Esophagus squamous epithelium (tissue), 5 donors: ENCODE measurements at places on chromosomes 11 and 22.

- H3K4me1 ChIP-seq, result peaks cover 22% of the 10 kb centered on the region
- no peaks in the 10 kb centered on the region for H3K27me3 ChIP-seq
- H3K36me3 ChIP-seq, result no peaks in the 10 kb centered on the region
- peak overlapping the region; percentile 4 for H3K27ac ChIP-seq
- no peak overlapping the region for H3K4me3 ChIP-seq
These were observed 23.4 kb downstream of the ARFGAP2 start for GRCh38 chr11:47152953-47153950.

DNA sequence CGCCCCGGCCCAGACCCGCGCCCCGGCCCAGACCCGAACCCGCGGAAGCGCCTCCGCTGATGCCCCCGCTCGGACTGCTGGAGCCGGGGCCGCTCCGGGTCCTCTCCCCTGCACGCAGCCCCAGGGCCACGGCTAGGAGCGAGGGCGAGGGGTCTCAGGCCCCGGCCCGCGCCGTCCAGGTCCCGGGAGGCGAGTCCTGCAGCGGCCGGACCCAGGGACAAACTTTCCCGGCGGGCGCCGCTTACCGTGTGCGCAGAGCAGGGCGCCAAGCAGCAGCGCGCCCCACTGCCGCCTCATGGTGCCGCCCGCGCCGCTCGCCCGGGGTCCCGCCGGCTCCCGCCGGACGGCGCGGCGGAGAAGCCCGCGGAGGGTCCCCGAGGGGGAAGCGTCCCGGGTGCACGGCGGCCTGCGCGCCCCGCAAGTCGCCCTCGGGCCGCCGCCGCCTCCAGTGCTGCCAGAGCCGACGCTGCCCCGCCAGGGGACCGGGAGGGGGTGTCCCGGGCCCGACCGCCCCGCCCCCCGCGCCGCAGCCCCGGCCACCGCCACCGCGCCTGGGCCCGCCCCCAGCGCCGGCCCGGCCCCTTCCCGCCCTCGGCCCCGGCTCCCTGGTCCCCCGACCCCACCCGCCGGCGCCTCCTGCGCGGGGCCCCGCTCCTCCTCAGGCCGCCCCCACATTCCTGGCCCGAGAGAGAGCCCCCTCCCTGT is at the start of gene LRP4:
Gene LRP4 (minus strand): TSS at position 468 of the 705 bp plus-strand sequence. CDS start 171 bp downstream, at position 297.
- H3K27ac ChIP-seq, result peak within 1 kb of the TSS; percentile 57
- H3K4me1 ChIP-seq, result peaks cover 35% of the 10 kb centered on the region
- no peaks in the 10 kb centered on the region for H3K36me3 ChIP-seq
- H3K4me3 ChIP-seq, result peak within 1 kb of the TSS; percentile 85

DNA sequence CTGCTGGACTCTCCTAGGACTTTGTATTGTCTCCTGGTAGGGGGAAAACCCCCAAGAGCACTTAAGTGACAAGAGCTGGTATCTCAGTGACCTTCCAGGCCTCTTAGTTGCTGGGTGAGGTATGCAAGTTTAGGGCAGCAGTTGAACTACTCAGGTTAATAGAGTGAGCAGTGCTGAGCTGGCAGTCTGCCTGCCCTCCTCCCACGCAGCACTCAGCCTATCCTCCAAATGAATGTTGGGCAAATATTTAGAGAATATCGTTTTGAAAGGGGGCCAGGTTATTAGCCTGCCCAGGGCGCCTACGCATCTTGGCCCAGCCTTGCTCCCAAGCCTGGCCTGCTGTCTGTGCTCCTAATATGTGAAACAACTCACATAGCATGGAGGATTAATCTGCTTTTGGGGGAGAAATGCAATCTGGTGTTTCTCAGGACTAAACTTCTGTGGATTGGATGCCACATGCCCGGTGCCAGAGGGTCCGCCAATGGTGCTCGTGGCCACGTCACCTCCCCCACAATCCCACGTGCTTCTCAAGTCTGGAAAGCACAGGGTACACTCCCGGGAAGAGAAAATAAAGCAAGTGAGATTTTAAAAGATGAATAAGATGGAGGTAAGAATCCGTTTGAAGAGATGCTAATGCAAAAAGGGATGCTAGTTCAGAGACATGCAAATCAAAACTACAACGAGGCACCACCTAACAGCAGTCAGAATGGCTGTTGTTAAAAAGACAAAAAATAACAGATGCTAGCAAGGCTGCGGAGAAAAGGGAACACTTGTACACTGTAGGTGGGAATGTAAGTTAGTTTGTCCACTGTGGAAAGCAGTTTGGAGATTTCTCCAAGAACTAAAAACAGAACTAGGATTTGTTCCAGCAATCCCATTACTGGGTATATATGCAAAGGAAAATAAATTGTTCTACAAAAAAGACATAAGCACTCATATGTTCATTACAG is 67.7 kb downstream of the SPON1 start:
- DNase-seq, result no peak
- peak overlapping the region; percentile 68 for H3K27ac ChIP-seq
- H3K4me1 ChIP-seq, result peaks cover 6% of the 10 kb centered on the region
- H3K36me3 ChIP-seq, result no peaks in the 10 kb centered on the region
- no peak overlapping the region for H3K4me3 ChIP-seq
- no peaks in the 10 kb centered on the region for H3K27me3 ChIP-seq

GRCh38 chr22:38881464-38881871 is 9.5 kb upstream of the CBX6 start:
- H3K4me3 ChIP-seq, result peak overlapping the region; percentile 19
- no peaks in the 10 kb centered on the region for H3K27me3 ChIP-seq
- H3K4me1 ChIP-seq, result peaks cover 19% of the 10 kb centered on the region
- no peak for DNase-seq
- peak overlapping the region; percentile 90 for H3K27ac ChIP-seq

DNA sequence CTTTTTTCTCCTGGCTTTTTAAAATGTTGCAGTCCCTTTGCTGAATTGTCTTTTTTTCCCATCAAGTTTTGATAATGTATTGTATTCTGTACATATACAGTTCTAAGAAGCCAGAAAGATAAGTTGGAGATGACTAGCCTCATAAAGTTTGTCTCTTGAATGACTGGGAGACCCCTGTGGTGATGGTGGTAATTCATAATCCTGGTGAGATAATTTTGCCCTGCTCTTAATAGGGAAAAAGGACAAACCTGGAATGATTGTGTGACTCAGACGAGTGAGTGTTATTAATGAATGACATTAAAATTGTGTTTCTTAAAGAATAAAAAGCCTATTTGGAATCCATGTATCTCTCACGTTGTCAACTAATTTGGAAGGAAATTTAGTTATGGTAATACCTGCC is 1.2 kb downstream of the HIKESHI start:
- H3K4me3 ChIP-seq, result peak overlapping the region; percentile 73
- peaks cover 15% of the 10 kb centered on the region for H3K4me1 ChIP-seq
- no peak overlapping the region for H3K27ac ChIP-seq
- H3K36me3 ChIP-seq, result no peaks in the 10 kb centered on the region
- H3K27me3 ChIP-seq, result no peaks in the 10 kb centered on the region

GRCh38 chr11:127130321-127130720 is 129.8 kb upstream of the KIRREL3 start:
- H3K36me3 ChIP-seq, result no peaks in the 10 kb centered on the region
- no peak for DNase-seq
- H3K27me3 ChIP-seq, result no peaks in the 10 kb centered on the region
- no peaks in the 10 kb centered on the region for H3K4me1 ChIP-seq
- H3K4me3 ChIP-seq, result no peak overlapping the region
- no peak overlapping the region for H3K27ac ChIP-seq
